ENCODE measurements at places on chromosomes 6 and 20.

DNA sequence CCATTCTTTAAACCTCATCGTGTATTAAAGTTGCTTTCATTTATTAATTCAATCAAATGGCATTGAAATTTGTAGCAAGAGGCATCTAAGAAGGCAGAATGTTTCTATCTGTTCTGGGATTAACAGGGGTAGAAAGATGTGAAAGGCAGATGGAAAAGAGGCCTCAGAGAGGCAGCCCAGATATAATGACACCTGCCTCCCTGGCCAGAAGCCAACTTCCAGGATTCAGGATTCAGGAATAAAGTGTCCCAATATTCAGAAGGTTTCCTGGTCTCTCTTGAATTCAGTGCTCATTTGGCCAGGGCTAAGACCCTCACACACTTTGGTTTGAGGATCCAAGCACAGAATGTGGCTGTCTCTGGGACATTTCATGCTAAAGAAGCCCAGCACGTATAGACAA, 39.9 kb downstream of the HLA-B start:
- DNase-seq = no peak

DNA sequence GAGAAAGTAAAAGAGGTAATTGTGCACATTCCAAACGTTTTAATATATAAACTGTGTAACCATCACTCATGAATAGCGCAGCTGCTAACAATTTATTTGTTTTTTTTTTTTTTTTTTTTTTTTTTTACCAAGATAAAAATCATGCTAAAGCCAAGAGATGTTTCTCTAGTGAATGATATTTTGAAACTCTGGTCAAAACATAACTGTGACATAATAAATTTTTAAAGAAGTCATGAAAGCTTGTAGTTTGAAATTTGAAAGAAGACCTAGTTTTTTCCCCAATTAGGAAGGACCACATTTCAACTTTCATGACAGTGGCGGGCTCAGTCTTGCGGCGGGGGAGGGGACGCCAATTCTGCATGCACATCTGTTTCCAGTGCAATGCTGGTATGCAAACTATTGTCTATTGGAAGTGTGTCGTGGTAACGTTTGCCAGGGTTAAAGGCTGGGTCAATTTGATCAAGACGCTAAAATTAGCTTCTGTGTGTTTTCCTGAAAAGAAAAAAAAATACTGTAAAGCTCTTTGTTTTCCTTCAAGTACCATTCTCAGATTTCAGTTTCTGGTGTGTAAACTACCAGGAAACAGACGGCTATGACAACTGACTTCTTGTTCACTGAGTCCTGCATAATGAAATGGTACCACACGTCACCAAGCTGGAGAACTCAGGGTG, 211.9 kb downstream of the FOXC1 start:
- DNase-seq = no peak

DNA sequence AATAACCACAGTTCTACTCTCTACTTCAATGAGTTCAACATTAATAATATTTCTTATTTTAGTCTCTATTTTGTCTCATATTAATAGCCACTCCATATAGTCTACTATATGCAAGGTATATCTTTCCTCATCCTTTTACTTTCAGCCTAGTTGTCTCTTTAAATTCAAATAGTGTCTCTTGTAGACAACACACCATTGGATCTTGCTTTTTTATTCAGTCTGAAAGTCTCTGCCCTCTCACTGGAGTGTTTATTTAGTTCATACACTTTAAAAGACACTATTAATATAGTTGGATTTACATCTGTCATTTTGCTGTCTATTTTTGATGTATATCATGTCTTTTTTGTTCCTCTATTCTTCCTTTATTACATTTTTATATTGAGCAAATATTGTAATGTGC, 103.5 kb downstream of the RFPL4B start:
- no peak for DNase-seq

GRCh38 chr6:28880894-28881780, 42.6 kb downstream of the TRIM27 start:
- DNase-seq = no peak

GRCh38 chr20:49281913-49282467, 4.1 kb upstream of the ZNFX1 start:
- DNase-seq = no peak

DNA sequence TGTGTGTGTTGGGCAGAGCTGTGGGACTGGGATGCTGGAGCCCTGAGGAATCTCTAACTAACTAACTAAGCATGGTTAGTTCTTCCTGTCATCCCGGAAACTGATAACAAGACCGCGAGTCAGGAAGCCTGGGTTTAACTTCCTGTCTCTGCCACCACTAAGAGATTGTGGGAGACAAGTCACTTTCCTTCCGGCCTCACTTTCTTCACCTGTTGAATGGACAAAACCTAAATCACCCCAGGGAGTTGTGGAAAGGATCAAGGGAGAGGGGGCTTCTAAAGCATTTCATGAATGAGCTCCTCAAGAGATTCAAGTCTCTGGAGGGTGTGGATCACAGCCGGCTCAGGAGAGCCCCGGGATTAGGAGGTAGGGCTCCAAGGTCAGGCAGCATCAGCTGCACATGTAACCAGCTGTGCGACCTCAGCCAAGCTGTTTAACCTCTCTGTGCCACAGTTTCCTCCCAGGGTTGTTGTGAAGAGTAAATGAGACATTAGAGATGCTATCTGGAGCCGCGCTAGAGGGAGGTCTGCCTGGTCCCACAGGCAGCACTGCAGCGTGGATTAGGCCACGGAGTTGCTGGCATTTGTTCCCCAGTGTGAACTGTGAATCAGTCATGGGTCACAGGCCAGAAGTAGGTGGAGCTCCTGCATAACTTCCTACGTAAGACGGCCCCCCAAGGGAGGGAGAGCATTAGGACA, 105.1 kb downstream of the TOX2 start:
- peak; percentile 15 for DNase-seq

GRCh38 chr6:129894921-129895320, 33.8 kb upstream of the TMEM244 start:
- no peak for DNase-seq

- no peak for DNase-seq
Observed at GRCh38 chr6:157135691-157136090, 187.6 kb downstream of the TMEM242 start.

DNA sequence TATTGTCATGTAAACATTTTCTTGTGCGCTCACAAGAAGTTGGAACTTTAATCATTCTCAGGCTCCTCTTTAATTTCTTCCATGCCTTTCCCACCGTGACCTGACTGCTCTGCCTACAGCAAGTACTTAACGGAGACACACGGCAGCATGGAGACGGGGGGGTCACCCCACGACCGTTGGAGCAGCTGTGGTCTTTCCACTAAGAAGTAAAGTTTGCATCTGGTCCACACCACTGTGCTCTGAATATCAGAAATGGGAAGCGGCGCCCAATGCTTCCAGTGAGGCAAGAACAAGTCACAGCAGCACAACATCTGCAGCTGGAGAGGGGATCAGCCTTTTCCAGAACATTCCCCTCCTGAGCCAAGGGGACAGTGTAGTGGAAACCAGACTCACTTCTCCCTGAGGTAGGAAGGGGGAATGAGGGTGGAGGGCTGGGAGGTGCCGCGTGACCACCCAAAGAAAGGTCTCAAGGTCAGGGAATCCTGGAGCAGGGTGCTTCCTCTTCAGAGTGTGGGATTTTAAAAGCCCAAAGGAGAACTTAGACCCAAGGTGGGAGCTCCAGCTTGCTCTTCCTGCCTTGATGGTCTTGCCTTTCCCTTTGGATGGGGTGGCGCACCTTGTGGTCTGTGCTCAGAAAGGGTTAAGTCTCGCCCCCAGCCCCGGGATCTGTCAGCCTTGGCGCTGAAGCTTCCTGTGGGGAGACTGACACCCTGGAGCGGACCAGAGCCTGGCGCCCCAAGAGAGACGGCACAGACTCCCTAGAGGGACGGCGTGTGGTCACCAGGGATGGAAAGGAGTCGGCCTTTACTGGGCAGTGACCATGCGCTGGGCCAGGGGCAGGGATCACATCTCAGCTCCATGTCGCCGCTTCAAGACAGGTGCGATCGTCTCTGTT, 25.6 kb upstream of the SMOC2 start:
- DNase-seq = no peak

DNA sequence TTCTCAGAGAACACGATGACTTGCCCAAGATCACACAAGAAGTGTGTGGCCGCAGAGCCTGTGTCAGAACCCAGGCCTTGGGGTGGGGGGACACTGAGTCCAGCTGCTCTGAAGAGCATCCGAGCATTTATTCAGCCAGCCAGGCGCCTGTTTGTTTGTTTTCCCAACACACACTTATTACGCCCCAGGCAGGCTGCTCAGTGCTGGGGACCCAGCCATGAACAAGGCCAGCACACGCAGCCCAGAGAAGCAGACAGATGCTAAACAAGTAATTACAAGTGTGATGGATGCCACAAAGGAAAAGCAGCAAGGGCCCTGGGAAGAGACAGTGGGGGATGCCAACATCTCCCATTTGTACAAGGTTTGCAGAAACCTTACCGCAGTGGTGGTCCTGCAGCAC, 19.4 kb upstream of the SIRPA start:
- no peak for DNase-seq

GRCh38 chr20:38445381-38445796, 10.3 kb upstream of the SNHG17 start:
- no peak for DNase-seq

DNA sequence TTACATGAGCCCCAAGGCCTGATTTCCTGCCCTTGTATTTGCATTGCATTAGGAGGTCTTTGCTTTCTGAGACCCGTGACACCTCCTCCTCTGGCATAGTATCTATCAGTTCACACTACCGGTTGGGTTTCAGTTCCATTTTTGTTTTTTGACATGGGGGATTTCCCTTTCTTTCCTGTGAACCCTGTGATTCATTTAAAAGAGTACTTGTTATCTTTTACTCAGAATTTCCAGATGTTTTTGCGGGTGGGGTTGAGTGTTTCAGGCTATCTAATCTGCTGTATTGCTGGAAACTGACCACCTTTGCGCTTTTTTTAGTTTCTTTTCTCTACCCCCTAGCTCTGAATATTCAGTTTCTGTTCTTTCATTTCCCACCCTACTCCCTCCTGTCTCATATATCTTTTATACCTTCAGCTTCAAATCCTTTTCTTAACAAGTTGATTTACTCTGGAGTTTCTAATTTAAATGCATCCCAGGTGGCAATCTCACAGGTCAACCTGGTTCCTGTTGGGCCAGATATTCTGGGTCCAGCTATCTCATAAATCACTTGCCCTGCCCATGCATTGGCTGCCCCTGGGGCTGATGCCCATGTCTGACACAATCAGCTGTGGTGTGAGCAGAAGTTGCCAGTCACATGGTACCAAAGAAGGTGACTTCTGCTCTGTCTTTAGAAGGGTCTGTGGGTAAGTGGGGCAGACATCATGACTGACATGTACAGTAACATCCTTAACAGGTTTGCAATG, 14.3 kb upstream of the NCOA3 start:
- DNase-seq = peak; percentile 98

GRCh38 chr6:42271834-42272805, 54.5 kb upstream of the MRPS10 start:
- DNase-seq = no peak

- no peak for DNase-seq
Observed at GRCh38 chr6:36382976-36383375, 4.5 kb downstream of the ETV7 start.

GRCh38 chr6:143410859-143411270, 39.6 kb downstream of the ADAT2 start:
- DNase-seq = no peak

- peak; percentile 45 for DNase-seq
Observed at GRCh38 chr6:139161817-139162284, 27.0 kb downstream of the HECA start.

DNA sequence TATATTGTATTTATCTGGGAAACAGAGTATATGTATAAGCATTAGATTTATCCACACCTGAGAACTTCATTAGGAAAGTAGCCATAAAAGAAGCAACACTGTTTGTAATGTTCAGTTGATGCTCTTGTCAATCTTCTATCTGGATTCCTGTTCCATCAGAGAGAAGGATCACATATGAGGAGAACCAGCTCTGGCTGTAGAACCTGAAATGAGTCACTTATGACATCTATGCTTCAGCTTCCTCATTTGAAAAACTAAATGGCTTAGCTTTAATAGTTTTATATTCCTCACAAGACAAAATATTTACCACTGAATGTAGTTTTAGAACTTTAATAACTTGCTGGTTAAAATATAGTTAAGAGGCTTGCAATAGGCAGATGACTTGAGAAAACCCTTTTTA, 144.7 kb downstream of the TASP1 start:
- DNase-seq = no peak

- no peak for DNase-seq
Observed at GRCh38 chr6:8175046-8175777, 72.9 kb upstream of the EEF1E1 start.

- no peak for DNase-seq
Observed at GRCh38 chr6:127515234-127515793, 3.8 kb downstream of the MTCL3 start.

DNA sequence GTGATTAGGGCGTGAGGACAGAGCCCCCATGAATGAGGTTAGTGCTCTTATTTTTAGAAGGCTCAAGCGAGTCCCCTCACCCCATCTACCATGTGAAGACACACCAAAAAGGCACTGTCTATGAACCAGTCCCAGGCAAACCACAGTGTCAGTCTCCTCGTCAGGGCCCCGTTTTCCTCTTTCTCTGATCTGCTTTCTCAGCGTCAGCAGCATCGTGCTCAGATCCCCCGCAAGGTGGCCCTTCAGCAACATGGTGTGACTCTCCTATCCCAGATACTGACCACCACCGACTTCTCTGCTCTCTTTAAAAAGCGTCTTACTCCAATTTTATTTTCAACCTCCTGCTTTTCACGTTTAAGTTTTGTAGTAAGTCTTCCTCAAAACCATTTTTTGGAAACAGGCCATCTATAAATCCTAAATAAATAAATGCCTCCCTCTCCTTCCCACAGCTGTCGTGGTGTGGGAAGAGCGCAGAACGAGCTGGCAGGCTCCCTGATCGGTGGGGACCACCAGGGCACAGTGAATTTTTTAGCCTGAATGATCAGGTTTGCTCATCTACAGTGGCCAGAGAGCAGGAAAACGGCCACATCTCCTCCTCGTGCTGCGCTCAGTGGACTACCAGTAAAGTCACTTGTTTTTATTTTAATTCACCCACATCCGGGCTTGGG, 113.1 kb downstream of the BMP7 start:
- DNase-seq = no peak

DNA sequence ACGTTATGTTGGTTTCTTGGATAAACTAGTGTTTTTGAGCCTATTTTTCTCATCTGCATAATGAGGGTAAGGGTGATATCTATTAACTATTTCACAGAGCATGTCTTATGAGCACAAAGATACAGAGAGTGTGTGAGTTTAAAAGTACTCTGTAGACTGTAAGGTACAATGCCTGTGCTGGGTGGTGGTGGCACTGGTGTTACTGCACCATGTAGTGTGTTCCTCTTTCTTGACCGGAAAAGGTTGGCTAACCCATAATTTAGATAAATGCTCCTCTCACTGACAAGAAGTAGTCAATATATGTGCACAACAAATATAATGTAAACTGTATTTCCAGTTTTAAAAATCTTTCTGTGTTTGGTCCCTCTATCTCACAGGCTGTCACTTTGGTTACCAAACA, 116.2 kb upstream of the MMS22L start:
- DNase-seq = no peak

GRCh38 chr6:160227769-160228161, 30.9 kb downstream of the SLC22A2 start:
- DNase-seq = no peak

- DNase-seq = no peak
Observed at GRCh38 chr20:9092655-9093054, 23.8 kb downstream of the PLCB4 start.
